Bronchus fibroblast of lung (primary cell): ENCODE measurements at places on chromosomes 1 and 21. TPM values are rescaled to one million over a fixed set of nuclear protein-coding genes. Genes with fewer than 3 reads are reported as not detected.

Gene TSPEAR
- not detected in 2 replicates for total RNA-seq

Gene A3GALT2
- not detected in 2 replicates for total RNA-seq

Gene FCRLB
- total RNA-seq, result 2.1 and 2.4 TPM in 2 replicates

Gene GUCA2B
- total RNA-seq, result not detected in 2 replicates

Gene NVL
- total RNA-seq, result 22.9 and 26.0 TPM in 2 replicates

Gene NEK2
- total RNA-seq, result 34.2 and 39.2 TPM in 2 replicates

Gene ATP13A2
- 12.8 and 21.1 TPM in 2 replicates for total RNA-seq

Gene AMY1C
- total RNA-seq, result not detected in 2 replicates

Gene HSD3B1
- total RNA-seq, result not detected in 2 replicates

Gene SLC25A24
- 32.4 and 42.0 TPM in 2 replicates for total RNA-seq

Gene KCNJ9
- not detected in 2 replicates for total RNA-seq

Gene ESPN
- total RNA-seq, result under 0.01 TPM in 1 of 2 replicates, not detected in the other

Gene SYT14
- total RNA-seq, result under 0.01 TPM in 2 replicates

Gene NEXN
- total RNA-seq, result 6.4 and 9.2 TPM in 2 replicates

Gene DDOST
- total RNA-seq, result 303 and 316 TPM in 2 replicates

Gene CHIA
- not detected in 2 replicates for total RNA-seq

Gene TRIM67
- not detected in 2 replicates for total RNA-seq

Gene LDLRAD1
- not detected in 2 replicates for total RNA-seq

Gene CFHR4
- total RNA-seq, result not detected in 2 replicates

Gene PROK1
- not detected in 2 replicates for total RNA-seq

Gene CADM3
- under 0.01 and 0.34 TPM in 2 replicates for total RNA-seq

Gene CD1D
- 0.67 and 0.89 TPM in 2 replicates for total RNA-seq

Gene CD48
- total RNA-seq, result not detected in 2 replicates

Gene ANKRD34A
- total RNA-seq, result 0.59 and 1.3 TPM in 2 replicates

Gene SPATA1
- not detected in 2 replicates for total RNA-seq
